ENCODE measurements at places on chromosomes 5 and 9.

- DNase-seq = no peak
Measured at GRCh38 chr5:164148292-164148691, 642.9 kb downstream of the MAT2B start.

GRCh38 chr9:32550150-32550561 lies 2.0 kb upstream of the SMIM27 start:
- DNase-seq = no peak

DNA sequence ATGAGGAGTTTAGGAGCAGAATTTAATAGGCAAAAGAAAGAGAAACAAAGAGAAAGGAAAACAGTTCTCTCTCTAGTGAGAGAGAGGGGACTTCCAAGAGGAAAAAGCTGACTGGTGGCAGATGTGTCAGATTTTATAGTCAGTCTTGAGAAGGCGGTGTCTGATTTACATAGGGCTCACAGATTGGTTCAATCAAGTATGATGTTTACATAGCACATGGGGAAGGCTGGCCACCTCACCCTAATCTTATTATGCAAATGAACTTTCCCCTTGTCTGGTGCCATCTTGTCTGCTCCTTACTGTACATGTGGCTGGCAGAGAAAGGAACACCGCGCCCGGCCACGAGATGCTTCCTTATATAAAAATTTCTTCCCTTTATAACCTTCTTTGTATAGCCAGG lies 24.7 kb downstream of the UNC13B start:
- no peak for DNase-seq

DNA sequence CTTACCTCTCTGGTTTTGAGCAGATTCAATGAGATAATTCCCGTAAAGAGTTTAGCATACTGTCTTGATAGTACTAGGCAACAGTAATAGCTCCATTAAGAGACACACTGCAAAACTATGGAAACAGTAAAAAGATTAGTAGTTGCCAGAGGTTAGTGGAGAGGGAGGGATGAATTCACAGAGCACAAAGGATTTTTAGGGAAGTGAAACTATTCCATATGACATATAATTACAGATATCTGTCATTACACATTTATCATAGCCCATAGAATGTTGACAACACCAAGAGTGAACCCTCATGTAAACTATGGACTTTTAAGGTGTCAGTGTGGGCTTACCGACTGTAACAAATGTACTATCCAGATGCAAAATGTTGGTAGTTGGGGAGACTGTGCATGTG lies 176.4 kb upstream of the PLCXD3 start:
- no peak for DNase-seq

DNA sequence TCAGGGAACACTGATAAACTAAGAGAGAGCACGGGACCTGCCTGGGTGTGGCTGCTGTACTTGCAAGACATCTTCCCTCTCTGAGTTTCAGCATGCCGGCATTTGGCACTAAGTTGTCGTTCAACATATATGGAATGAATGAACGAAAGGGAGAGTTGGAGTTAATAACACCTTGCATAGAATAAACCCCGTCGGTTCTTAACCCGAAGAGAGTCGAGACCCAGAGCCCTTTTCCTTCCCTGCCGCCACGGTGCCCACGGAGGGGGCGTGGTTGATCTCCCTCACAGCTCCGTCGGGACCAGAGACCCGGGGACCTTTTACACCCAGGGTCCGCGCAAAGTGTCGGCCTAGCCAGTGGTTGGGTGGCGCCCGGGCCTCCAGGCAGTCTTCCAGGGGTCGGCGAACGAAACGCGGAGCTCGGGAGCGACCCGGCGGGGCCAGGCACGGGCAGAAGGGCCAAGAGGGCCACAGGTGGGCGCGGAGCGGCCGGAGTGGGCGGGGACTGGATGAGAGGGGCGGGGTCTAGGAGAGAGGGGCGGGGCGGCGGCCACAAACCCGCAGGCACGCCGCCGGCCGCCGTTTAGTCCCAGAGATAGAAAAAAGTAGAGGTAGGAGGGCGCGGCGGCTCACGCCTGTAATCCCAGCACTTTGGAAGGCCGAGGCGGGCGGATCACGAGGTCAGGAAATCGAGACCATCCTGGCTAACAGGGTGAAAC lies 735 bp upstream of the RPL26L1 start:
- peak; percentile 74 for DNase-seq

- no peak for DNase-seq
Measured at GRCh38 chr9:127982912-127983311, 2.1 kb upstream of the EEIG1 start.

DNA sequence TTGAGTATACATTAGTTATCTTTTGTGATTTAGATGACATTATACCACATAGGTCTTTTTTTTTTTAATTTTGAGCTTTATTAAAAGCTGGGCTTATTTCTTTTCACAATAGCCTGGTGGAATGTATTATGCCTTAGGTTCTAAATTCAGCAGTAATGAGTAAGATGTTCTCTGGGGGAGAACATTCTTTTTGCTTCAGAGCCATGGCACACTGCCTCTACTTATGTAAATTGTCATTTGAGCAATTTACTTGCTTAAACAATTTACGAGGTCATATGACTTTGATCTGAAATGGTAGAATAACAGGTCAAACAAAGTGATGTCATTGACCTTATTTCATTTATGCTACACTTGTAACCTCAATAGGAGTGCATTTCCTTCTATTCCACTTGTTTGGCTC lies 154.2 kb downstream of the FOCAD start:
- peak; percentile 38 for DNase-seq

DNA sequence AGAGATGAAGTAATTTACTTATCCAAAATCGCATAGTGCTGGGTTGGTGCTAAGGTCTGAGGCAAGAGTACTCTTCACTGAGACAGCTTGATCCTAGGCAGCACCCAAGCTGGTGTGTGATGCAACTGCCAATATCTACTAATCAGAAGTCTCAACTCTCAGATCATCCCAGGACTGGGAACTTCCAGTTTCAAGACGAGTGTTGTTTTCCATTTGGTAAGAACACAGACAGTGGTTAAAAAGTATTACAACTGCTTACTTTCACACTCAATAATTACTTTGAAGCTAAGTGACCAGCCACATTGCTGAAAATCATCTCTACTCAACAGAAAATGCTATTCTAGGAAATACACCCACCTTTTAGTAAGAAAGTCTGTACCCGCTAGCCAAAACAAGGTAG lies 45.3 kb downstream of the FBXW11 start:
- no peak for DNase-seq

GRCh38 chr5:173984218-173984617 lies 4.8 kb upstream of the C5orf47 start:
- peak; percentile 53 for DNase-seq

DNA sequence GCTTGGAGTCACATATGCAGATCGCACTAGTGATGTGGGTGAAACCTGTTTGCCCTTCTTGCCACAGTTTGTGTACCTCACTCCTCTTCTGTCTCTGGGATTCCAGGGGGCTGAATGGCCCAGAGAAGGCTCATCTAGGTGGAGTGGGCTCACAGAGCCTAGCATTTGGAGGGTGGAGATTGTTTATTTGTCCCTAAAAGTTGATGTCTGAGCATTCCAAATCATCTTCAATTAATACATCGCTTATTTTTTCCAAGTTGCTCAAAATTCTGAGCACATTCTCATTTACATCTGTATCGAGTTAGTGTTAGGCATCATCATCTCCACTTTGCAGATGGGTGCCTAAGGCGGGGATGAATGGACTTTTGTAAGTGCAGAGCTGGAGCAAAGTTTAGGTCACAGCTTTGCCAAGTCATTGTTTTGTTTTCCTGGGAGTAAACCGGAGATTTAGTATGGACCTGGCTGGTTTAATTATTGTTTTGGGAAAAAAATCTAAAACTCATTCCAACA lies 2.0 kb downstream of the ABL1 start:
- DNase-seq = no peak

DNA sequence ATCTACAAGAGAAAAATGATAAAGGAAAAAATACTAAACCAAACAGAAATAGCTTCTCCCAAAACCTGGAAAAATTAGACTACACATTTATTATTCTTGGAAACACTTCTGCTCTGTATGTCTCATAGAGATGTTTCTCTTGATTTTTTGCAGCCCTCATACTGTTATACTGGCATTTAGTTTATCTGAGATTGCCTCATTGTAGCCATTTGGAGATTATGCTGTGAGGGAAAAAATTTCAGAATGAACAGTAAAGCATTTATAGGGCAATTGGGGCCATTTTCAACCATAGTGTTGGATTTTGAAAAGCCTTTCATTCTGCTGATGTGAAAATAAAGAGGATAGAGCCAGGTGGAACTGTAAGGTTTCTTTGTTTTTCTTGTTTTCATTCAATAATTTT lies 441.8 kb upstream of the RIOK2 start:
- DNase-seq = no peak

DNA sequence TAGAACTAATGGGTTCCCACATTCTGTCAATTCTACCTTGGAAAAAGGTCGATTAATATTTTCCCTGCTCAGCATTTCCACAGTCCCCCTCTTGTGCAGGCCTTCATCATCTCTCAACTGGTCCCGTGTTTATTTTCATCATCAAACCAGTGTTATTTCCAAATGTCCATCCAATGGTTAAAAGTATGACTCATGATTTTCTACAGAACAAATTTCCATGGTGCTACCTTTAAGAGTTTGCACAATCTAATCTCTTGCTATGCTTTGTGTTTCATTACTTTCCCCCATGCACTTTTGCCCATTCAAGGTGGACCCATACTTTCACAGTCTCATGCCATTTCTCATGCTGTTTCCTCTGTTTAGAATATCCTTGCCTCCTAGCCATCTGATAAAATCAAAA lies 143.7 kb downstream of the CCDC192 start:
- no peak for DNase-seq

- DNase-seq = no peak
Measured at GRCh38 chr5:54176066-54176830, 134.1 kb downstream of the ARL15 start.

DNA sequence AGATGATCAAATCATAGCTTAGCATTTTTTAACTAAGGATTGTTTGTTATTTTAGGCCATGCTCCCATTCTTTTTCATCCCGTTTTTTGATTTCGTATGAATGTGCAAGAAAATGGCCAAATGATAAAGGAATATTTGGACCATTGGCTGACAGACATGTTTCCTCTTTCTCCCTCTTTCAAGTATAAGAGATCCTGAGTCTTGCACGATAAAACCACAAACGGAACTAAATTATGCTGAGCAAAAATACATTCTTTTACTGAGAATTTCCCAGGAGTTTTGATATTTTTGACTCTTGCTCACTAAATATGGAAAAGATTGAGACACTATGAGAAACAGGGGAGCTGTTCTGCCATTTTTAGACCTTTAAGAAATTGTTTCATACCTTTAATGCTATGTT lies 90.4 kb upstream of the KLF9 start:
- DNase-seq = no peak

DNA sequence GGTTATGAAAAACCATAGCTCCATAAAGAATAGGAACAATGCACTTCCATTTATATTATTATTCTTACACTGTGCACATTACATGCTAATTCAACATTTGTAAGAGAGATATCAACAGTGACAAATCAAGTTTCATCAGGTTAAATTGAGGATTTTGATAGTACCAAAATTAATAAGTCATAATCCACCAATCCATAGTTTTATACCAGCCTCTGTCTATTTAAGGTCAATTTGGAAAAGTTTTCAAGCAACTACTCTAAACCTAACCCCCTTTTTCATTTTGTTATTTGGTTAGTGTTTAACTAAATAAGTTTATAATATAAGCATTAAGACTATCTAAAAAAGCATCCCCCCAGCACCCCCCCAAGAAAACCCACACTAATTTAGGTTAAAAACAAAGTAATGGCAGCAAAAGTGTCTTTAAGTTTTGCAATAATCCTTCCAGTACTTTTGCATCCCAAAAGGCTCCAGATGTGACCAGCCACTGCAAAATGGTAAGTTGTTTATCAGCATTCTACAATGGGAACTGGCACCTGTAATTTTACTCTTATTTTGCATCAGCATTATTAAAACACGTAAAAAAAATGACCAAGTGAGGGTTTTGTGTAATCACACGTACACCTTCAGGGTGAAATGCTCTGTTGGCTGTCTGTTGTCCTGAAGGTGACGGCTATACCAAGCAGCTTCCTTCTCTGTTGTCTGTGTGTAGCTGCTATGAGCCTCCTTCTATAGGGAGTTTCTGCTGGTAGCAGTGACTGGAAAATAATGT lies 36.8 kb upstream of the SSBP2 start:
- peak; percentile 43 for DNase-seq

DNA sequence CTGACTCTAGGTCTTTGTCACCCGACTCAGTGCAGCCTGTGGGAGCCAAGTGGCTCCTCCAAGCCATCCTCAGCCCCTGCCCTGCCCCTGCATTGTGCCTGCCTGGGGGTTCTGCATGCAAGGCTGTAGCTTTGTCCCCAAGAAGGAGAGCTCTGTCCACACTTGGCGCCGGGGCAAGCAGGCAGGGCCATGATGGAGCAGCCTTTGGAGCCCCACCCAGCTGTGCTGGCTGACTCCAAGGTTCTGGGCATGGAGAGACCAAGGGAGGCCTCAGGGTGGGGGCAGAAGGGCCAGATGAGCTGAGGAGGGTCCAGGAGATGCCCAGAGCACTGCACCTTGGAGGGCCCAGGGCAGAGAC lies 226.2 kb downstream of the CACNA1B start:
- no peak for DNase-seq

GRCh38 chr9:115132648-115133047 lies 14.7 kb upstream of the TNC start:
- DNase-seq = no peak

DNA sequence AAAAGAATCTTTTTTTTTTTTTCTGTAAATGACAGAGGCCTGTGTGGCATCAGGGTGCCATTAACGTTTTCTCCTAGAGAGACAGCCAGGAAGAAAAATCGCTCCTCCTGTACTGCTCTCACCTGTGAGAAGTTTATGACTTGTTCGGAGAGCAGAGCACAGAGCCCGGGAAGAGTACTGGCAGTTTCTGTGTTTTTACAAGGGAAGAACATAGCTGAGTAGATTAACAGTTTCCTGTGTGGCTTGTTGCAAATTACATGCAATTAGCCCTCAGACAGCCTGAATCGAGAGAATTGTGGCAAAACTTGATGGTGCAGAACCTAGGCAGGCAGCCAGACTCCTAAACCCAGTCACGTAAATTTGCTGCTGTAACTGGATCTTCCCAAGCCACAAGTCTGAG lies 32.1 kb downstream of the PRKACG start:
- no peak for DNase-seq

DNA sequence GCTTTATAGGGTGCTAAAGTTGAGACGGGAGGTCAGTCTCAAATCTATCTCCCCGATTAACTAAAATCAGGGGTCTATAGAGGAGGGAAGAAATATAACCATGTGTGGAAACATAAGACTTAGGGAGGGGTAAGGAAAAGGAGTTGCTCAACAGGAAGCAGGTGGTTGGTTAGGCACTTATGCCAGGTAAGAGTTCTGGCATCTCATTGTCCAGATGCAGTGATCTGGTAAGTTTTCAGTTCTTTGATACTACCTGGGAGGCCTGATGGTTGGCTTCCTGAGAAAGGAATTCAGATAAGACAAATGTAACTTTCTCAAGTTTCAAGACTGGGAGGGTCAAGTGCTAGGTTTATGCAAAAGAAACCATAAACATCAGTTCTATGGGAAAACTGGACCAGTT lies 47.7 kb downstream of the CERT1 start:
- peak; percentile 35 for DNase-seq

- no peak for DNase-seq
Measured at GRCh38 chr5:173192561-173192960, 42.4 kb downstream of the NKX2-5 start.

- no peak for DNase-seq
Measured at GRCh38 chr5:112217843-112218579, 201.1 kb downstream of the EPB41L4A start.

Data from PC-9 (cell line).